Upper lobe of right lung (tissue), 1 donor: ENCODE measurements at places on chromosomes 1 and 21. TPM values are rescaled to one million over a fixed set of nuclear protein-coding genes. Genes with fewer than 3 reads are reported as not detected.

DNA sequence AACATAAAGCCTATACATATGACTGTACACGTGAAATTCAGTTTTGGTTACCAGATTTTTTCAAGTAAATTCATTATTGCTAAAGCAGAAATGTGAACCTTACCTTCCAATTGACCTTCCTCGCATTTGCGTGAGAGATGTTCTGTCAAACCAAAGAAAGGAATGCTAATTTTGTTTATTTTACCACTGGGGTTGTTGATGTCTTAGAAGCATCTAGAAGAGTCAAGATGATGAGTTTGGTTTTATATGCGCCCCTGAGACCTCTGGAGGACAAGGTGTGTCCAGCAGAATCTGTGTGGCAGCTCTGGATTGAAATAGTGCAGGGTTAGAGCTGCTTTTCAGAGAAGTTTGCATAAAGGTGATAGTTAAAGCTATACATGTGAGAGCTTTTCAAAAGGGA is 48.4 kb downstream of the ZBTB40 start:
- H3K27me3 ChIP-seq, result no peaks in the 10 kb centered on the region
- H3K4me3 ChIP-seq, result no peak overlapping the region
- H3K27ac ChIP-seq, result no peak overlapping the region
- DNase-seq, result no peak

- no peaks in the 10 kb centered on the region for H3K4me1 ChIP-seq
- no peak overlapping the region for H3K27ac ChIP-seq
- DNase-seq, result no peak
- no peak overlapping the region for H3K4me3 ChIP-seq
These were observed 138.4 kb upstream of the LHX8 start for GRCh38 chr1:74995821-74996220.

- peaks cover 16% of the 10 kb centered on the region for H3K4me1 ChIP-seq
- peaks cover 24% of the 10 kb centered on the region for H3K27me3 ChIP-seq
- H3K4me3 ChIP-seq, result no peak overlapping the region
- no peak for DNase-seq
- H3K36me3 ChIP-seq, result no peaks in the 10 kb centered on the region
- no peak overlapping the region for H3K27ac ChIP-seq
These were observed 1.3 kb downstream of the FNDC10 start for GRCh38 chr1:1598720-1599029.

GRCh38 chr1:168623003-168623828 is 46.8 kb downstream of the XCL1 start:
- H3K27me3 ChIP-seq, result no peaks in the 10 kb centered on the region
- H3K4me1 ChIP-seq, result no peaks in the 10 kb centered on the region
- no peak for DNase-seq
- H3K4me3 ChIP-seq, result no peak overlapping the region
- no peaks in the 10 kb centered on the region for H3K36me3 ChIP-seq

- H3K4me1 ChIP-seq, result no peaks in the 10 kb centered on the region
- no peaks in the 10 kb centered on the region for H3K27me3 ChIP-seq
- no peak overlapping the region for H3K27ac ChIP-seq
- no peak overlapping the region for H3K4me3 ChIP-seq
- no peaks in the 10 kb centered on the region for H3K36me3 ChIP-seq
These were observed 592.2 kb downstream of the AMY1C start for GRCh38 chr1:104341944-104342343.

DNA sequence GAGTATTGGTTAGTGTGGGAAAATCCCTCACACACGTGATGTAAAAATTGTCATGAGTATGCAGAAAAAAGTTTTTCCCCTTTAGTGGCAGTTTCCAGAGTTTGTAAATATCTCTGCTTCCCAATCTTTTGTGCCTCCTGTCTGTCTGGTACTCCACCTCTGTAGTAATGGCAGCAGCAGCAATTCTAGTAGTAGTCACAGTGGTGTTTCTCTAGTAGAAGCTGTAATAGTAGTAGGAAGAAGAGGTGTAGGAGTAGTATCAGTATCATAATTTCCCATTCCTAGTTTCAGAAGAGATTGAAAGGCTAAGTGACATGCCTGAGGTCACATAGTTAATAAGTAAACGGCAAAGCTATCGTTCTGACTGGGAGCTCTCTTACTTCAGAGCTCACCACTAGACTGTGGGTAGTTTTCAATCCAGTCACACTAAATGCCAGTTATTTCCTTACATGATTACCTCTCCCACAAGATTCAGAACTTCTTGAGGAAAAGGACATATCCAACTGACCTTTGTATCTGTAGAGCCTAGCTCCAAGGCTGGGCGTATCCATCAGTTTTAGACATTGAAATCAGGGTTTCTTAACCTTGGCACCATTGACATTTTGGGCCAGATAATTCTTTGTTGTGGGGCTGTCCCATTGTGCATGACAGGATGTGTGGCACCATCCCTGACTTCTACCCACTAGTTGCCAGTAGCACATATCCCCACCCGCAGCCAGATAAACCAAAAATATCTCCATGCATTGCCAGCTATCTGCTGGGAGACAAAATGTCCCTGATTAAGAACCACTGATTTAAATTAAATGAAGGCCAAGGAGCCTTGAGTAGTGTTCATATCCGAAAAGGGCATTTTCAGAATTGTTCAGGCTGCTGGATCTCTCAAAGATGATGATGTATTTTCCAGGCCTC is 135.9 kb downstream of the FGGY start:
- DNase-seq, result no peak
- H3K36me3 ChIP-seq, result no peaks in the 10 kb centered on the region
- H3K4me3 ChIP-seq, result no peak overlapping the region
- no peak overlapping the region for H3K27ac ChIP-seq
- H3K4me1 ChIP-seq, result peaks cover 18% of the 10 kb centered on the region

DNA sequence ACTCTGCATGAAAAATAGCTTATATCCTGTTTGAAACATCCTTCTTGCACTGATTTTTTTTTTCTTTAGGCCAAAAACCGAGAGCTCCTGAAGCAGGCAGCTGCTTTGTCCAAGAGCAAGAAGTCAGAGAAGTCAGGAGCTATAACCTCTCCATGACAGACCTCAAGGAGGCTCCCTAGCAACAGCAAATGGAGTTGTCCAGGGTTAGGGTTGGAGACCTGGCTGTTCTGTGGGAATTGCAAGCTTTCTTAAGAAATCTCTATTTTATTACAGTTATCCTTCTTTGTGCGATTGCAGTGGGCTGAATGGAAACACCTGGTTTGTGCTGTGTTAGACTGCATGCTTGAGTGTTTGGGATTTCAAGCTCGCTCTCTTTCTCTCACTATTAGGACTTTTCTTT is 12.6 kb upstream of the STX12 start:
- no peaks in the 10 kb centered on the region for H3K27me3 ChIP-seq
- H3K4me3 ChIP-seq, result no peak overlapping the region
- no peak for DNase-seq
- H3K4me1 ChIP-seq, result no peaks in the 10 kb centered on the region
- H3K27ac ChIP-seq, result no peak overlapping the region

GRCh38 chr1:116374353-116375147 is 1.5 kb downstream of the ATP1A1 start:
- H3K27ac ChIP-seq, result peak overlapping the region; percentile 96
- no peaks in the 10 kb centered on the region for H3K36me3 ChIP-seq
- H3K4me1 ChIP-seq, result peaks cover 54% of the 10 kb centered on the region
- DNase-seq, result no peak
- H3K4me3 ChIP-seq, result peak overlapping the region; percentile 87

DNA sequence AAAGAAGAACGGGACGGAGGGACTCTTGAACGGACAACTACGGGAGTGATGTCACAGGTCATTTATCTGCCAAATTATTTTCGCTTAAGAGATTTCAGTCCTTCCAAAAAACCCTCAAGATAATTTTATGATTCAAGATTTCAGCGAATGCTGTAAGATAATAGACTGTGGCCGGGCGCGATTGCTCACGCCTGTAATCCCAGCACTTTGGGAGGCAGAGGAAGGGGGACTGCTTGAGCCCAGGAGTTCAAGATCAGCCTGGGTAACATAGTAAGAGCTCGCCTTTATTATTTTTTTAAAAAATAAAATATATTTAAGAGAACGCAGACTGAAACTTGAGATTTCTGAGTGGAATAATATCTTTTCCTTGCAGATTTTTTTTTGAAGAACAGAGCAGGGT is 609 bp downstream of the RWDD2B start:
- no peak for DNase-seq
- no peaks in the 10 kb centered on the region for H3K36me3 ChIP-seq
- no peaks in the 10 kb centered on the region for H3K27me3 ChIP-seq
- H3K27ac ChIP-seq, result peak overlapping the region; percentile 88
- peaks cover 11% of the 10 kb centered on the region for H3K4me1 ChIP-seq

Gene IARS2
- total RNA-seq, result 48.9 TPM

Gene SPRR2D
- total RNA-seq, result not detected

Gene PDIK1L
- total RNA-seq, result 11.4 TPM

Gene SPRR2A
- total RNA-seq, result not detected

Gene DNASE2B
- total RNA-seq, result 21.7 TPM

Gene NR5A2
- total RNA-seq, result 8.1 TPM

Gene LINGO4
- 0.29 TPM for total RNA-seq

Gene C1QC
- 353 TPM for total RNA-seq

Gene KLF17
- total RNA-seq, result 0.52 TPM
